GM03348 (cell line): ENCODE measurements at places on chromosomes 7 and 10.

GRCh38 chr10:127997271-127997670 is 90.4 kb downstream of the PTPRE start:
- DNase-seq: no peak

DNA sequence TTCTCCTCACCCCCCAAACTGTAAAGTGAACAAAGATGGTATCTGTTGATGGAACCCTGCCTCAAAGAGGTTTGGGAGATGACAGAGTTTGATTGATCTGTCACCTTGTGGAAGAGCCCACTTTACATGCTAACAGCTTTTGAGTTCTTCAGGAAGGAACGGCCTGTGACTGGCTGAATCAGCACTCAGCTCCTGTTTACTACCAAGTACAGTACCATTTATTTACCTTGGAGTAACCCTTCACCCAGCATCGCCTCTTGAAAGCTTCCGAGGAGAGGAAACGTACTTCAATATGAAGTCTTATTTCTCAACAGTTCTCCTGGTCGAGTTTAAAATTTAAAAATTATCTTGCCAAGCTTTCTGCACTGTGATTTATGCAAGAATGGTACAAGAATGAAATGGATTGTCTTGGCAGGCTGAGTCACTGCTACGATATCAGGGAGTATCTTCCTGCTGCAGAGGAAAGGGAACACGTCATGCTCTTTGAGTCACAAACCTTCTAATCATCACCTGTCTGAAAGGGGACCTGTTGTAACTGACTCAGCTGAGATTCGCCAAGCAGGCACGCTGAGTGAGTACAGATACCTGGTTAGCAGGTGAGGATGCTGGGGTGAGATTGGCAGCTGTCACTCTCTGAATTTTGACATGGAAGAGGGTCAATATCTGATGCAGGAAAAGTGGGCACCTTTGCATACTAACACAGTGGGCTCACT is 30.1 kb downstream of the KLF6 start:
- DNase-seq: peak; percentile 77

GRCh38 chr10:76301950-76302349 is 870.5 kb downstream of the LRMDA start:
- DNase-seq: no peak

- DNase-seq: no peak
These were observed 18.6 kb downstream of the RPP30 start for GRCh38 chr10:90890347-90890746.

- peak; percentile 97 for DNase-seq
These were observed at the start of gene CLIP2 for GRCh38 chr7:74289018-74289658. Gene CLIP2 (plus strand): TSS chr7:74289407. CDS start chr7:74317547, 28,140 bp downstream.

DNA sequence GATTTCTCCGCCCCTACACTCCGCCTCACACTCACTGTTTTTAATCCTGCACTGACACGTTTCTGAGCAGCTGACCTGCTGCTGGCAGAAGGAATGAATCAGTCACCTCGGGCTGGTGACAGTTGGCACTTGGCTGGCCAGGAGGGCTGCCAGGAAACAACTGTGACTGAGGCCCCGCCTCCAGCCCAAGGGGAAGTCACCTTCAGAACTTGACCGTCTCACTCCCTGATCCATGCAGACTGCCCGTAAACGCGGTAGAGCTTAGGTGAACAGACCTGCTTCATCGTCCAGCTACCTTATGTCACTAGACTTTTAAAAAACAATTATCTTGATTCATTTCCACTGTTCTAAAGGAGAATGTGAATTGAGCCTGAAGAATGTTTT is 107.5 kb downstream of the DOCK1 start:
- DNase-seq: no peak

- no peak for DNase-seq
These were observed 273.9 kb upstream of the ZMIZ1 start for GRCh38 chr10:78794736-78795455.

DNA sequence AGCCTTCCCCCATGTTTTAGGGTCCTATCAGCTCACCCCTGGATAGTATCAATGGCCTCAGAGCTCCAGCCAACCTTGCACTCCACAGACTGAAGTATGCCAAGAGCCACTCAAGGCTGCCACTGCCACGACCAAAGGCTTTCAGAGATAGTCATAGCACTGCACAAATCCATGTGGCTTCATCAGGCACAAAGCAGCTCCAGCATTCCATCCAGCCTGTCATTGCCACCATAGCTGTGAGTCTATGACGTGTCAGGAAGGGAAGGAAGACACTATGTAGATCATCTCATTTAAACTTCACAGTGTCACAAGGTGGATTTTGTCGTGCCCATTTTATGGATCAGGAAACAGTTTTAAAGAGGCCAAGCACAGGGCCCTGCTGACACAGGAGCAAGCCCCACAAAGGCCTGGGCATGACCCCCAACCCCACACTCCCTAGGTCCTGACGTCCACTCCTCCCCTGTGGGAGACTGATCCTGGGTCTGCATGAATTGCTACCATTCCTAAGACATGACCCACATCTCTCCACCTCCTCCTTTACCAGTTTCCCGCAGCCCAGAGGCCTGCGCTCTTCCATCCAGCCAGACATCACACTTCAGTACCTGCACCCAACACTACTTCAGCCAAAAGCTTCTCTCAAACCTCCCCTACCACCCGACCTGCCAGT is 119.4 kb downstream of the DIP2C start:
- DNase-seq: no peak

- DNase-seq: no peak
These were observed 254.6 kb upstream of the NRP1 start for GRCh38 chr10:33588974-33589600.

GRCh38 chr10:65419629-65420028 is 1506.2 kb upstream of the LRRTM3 start:
- DNase-seq: no peak

DNA sequence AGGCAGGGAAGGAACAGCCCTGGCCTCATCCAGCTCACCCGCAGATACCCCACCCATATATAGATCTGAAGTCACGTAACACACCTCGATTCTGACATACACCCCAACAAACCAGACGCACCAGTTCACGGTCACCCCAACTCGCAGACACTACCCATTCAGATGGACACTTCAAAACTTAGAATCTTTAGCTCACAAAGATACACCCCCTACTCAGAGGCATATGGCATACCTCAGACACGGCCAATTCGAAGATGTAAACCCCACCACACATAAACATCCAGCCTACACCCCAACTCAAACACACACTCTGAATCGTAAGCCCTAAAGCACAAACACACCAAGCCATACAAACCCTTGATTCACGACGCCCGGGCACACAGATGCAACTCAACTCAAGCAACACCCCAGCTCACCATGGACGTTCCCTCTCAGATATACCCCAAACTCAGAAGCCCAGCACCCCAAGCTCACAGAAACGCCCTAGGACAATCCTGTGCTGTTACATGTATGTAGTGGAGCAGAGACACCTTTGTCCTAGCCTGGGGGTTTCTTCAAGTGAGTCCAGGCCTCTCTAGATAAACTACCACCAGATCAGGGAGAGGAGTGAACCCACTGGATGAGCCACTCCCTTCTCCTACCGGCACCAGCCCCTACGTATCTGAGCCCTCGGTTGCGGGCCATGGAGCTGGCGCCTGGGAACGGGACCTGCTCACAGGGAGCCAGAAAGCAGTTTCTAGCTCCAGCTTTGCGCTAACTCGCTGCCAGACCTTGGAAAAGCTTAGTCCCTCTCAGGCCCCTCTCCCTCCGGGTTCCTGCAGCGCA is 8.8 kb downstream of the PSD start:
- no peak for DNase-seq

DNA sequence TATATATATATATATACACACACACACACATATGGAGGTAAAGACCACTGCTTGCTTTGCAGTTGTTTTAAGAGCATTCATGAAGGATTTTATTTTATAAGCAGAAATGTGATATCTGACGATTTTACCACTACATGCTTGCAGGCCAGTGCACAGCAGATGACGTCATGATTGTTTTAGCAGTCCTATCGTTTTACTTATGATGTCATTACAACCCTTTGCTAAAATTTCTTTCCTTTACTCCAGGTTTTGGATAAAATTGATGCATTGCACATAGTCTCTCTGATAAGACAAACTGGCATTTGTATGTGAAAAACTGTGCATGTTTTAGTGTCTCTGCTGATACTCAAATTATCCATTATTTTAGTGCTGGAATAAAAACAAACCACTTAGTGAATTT is 9.2 kb downstream of the EGFR start:
- DNase-seq: no peak

- no peak for DNase-seq
These were observed 308.8 kb downstream of the PTPRN2 start for GRCh38 chr7:158278745-158279320.

GRCh38 chr10:86368987-86369386 is 2.4 kb upstream of the GRID1 start:
- no peak for DNase-seq

GRCh38 chr10:3151889-3152565 is 20.6 kb downstream of the PITRM1 start:
- no peak for DNase-seq

- DNase-seq: no peak
These were observed 3.5 kb upstream of the GSTK1 start for GRCh38 chr7:143259765-143260164.

DNA sequence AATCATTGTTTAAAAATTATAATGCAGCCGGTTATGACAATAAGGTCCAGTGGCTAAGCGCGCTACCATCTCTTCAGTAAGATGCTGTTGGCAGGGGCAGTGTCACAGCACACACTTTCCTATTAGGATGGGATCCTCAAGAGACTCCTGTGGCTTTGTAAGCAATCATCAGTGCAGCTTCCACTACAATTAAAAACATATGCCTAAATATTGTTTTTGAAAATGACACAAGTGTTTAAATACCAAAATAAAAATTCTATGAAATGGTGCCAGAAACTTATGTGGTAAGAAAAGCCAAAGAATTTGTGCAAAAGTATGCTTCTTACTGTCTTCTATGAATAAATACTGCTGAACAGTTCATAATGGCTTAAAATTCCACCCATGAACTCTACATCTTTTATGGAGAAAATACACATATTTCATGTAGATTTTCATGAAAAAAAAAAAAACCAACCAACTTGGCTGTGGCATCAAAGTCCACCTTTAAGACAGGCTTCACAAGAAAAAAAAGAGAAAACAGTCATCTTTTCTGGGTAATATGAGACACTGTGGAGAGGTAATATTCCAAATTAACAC is 132.8 kb downstream of the SEMA3C start:
- peak; percentile 71 for DNase-seq

DNA sequence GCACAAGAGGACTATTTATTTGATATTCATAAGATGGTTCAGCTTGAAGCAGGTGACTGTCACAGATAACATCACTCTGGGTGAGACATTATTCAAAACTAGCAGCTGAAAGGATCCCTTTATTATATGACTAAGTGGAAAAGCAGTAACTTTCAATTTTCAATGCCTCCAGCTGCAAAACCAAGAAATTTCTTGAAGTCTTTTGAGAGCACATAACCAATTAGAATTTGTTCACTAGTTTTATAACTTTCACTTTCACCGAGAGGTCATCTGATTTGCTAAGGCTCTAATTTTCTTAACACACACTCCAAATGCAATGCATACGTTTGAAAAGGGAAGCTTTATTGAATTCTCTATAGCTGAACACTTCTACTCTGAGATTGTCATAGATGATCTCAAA is 88.6 kb upstream of the KLF14 start:
- no peak for DNase-seq

DNA sequence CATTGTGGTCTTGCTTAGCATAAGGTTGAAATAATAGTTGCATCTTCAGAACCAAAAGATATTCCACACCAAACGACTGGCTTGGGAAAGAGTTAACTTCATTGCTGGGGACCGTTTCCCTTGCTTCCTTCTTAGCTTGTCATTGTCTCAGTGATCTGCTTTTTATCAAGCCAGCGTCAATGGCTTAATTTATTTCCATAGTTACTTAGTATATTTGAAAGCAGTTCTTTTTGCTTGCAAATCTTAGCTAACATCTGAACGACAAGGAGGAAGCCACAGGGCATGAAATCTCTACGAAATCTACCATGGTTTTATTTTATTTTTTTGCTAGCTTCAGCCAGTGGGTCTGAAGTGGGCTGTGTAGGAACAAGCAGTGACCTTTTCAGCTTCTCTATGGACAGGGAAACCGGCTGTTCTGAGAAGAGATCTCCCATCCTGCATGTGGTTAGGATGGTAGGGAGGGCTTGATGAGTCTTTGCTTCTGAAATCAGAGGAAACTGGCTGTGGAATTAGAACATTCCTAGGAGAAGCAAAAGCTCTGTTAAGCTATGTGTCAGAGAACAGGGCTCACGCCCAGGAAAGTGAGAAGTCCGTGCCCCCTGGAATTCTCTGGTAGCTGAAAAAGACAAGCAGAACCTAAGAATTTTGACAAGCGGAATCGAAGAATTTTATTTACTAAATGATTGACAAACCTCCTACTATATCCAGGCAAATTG is 8.0 kb downstream of the SLC18A2 start:
- DNase-seq: peak; percentile 77

GRCh38 chr10:107847620-107848019 is 683.1 kb upstream of the SORCS1 start:
- no peak for DNase-seq

- DNase-seq: no peak
These were observed 91.4 kb upstream of the FAM133B start for GRCh38 chr7:92681633-92682032.

DNA sequence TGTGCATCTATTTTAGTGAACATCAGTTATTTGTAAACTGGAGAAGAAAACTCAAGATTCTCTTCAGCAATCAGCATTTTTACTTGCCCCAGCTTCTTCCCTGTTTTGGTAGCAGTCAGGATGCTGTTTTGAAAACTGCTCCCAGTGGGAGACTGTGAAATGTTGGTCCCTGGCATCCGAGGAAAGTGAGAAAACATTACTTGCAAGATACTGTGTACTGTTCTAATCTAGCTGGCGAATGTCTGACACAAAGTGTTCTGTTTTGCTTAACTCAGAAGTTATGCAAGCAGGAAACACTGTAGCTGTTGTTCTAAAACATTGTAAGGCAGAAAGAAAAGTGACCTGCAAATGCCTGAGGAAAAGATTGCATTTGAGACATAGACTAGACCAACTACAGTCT is 171.8 kb upstream of the POM121L12 start:
- no peak for DNase-seq

DNA sequence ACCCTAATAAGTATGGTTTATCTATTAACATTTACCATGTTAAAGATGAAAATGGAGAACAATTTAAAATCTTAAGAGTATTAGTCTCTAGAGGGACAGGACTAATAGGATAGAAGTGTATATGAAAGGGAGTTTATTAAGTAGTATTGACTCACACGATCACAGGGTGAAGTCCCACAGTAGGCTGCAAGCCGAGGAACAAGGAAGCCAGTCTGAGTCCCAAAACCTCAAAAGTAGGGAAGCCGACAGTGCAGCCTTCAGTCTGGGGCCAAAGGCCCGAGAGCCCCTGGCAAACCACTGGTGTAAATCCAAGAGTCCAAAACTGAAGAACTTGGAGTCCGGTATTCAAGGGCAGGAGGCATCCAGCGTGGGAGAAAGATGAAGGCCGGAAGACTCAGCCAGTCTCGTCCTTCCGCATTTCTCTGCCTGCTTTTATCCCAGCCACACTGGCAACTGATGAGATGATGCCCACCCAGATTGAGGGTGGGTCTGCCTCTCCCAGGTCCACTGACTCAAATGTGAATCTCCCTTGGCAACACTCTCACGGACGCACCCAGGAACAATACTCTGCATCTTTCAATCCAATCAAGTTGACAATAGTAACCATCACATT is 140.8 kb upstream of the FAM20C start:
- DNase-seq: no peak
